Skeletal muscle cell (primary cell): ENCODE measurements at places on chromosomes 13 and 19.

DNA sequence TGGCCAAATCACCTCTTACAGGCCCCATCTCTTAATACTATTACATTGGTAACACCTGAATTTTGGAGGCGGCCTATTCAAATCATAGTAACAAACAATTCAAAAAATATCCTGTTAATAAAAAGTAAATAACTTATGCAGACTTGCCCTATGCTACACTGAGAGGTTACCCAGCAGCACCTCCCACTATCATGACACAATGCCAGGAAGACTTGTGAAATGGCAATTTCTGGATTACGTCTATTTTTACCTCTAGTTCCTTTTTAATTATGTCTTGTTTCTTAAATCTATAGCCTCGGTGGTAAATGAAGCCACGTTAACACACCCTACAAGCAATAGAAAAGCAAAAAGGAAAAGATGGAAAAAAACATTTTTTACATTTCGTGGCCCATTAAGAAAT is 6.2 kb upstream of the DZIP1 start:
- DNase-seq: no peak

DNA sequence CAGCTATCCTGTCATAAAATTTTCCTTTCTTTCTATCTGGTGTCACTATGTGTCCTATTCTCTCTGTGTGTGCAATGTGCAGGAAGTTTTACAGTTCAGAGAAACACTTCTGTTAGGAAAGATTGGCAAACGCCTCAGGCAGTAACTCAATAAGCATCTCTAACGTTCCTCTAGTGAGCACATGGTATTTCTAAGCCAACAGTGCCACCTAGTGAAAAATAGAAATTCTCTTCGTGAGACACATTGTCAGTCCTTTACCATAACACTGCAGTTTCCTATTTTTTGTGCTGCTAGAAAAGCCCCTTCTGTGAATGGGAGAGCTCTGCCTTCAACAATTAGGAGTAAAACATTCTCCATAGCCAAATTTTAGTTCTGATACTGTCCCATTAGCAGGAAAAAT is 50.7 kb downstream of the ZNF723 start:
- DNase-seq: no peak

DNA sequence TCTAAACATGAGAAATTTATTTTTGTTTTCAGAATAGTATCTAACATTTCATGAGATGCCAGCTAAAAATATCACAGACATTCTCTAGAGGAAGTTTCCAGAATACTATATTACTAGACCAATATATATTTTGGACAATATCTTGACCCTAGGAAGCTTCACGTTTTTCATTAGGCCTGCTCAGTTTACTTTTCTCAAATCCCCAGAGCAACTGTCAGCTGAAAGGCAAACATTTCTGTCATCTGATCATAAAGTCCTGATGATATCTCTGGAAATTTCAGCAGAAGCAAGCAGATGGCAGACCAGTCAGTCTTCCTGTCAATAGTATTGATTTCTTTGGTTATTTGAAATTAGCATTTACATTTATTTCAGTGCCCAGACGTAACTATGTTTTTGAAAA is 4.0 kb downstream of the POSTN start:
- no peak for DNase-seq

DNA sequence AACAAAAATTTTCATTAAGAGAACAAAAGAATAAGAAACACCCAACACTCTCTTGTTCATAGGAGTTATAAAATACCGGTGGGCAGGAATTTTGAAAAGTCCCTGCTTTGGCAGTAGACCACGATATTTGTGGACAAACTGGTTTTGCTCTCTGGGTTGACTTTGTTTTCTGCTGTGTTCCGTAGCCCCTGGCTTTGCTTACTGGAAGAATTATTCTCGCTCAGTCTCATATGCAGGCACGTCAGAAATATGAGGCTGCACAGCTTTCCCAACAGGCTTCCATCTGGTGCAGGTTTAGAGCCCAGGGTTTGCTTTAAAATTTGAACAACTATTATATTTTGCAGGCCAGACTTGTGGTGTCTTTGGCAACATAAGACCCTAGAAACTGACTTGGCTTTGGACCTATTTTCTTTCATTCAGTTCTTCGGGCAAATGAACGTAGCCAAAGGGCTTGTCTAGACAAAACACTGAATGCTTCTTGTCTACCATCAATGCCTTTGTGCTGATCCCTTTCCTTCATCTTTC is 2012.6 kb downstream of the PCDH9 start:
- DNase-seq: no peak

DNA sequence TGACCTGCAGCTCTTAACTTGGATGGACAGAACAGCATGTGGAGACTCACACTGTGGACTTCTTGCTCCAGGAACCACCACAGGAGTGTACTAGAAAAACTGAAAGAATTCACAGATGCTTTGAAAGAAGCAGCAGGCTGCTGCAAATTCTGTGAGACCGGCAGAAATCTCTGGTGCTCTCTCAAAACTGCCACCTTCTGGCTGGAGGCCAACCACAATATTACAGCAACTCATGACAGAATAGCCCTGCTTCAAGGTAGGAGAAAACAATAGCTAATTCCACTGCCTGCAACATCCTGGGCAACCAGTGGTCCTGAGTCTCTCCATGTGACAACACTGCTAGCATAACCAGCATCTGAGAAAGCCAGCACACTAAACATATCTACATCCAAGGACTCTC is 26.9 kb downstream of the CDK8 start:
- DNase-seq: no peak

- no peak for DNase-seq
Measured at GRCh38 chr13:50378509-50379044, 363.3 kb downstream of the KCNRG start.
